Ecto neural progenitor cell (in vitro differentiated cells): ENCODE measurements at places on chromosomes 2 and 18.

GRCh38 chr2:129462967-129463366, 516.5 kb upstream of the RAB6C start:
- DNase-seq = no peak

DNA sequence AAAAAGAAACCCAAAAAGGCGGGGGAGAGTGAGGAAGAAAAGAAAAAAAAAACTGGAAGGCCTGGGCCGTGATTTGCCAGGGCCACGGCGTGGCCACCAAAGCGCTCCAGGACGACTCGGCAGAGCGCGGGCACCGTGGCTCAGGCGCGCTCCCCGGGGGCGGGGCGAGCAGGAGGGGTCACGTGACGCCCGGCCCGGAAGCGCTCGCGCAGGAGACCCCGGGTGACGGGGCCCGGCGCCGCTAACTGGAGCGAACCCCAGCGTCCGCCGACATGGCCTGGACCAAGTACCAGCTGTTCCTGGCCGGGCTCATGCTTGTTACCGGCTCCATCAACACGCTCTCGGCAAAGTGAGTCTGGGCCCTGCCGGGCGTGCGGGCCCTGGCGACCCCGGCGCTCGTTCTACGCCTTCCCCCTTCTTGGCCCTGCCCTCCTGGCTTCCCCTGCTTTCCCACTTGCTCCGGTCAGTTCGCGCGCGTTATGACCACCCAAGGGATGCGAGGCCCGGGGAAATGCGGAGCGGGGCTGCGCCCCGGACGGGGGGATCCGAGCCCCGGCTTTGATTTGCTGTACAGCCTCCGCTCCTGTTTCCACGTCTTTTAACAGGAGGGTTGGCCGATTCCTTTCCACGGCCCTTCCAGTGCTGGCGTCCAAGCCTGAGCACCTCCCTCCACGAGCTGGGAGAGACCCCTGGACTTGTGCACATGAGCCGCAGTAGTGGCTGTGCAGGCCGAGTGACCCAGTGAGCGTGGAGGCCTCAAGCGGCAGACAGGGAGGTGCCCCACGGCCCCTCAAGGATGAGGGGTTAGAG, at the start of gene SLC35F6:
TSS of gene SLC35F6 (plus strand) at position 207 of the 810 bp plus-strand sequence. CDS start at position 273, 66 bp downstream.
- DNase-seq = peak; percentile 85

DNA sequence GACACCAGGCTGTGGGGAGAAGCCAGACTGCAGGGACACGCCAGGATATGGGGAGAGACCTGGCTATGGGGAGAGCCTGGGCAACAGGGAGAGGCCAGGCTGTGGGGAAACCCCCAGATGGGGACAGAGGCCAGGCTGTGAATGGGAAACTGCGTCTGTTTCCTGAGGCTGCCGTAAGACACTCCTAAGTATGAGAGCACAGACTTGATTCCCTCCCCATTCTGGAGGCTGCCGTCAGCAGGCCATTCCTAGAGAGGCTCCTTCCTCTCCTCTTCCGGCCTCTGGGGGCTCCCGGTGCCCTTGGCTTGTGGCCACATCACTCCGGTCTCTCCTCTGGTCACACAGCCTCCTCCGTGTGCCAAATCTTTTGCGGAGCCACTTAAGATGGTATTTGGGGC, 32.3 kb downstream of the ADI1 start:
- DNase-seq = no peak

DNA sequence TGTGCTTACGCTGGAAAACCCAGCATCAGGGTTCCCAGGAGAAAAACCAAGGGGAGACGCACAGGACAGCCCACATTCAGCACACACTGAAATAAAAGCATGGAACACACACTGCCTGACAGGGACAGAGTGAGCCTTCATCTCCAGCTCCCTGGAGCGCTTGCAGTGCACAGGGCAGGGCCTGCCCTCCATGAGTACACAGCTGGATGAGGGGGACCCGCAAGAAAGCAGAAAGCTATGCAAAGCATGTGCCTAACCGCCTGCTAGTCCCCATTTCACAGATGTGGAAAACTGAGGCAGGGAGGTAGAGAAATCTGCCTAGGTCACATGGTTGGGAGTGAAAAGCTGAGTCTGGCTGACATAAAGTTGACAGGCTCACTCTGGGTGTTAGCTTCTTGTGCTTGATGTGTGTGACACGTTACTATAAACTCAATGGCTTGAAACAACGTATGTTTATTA, 187.1 kb downstream of the HDAC4 start:
- DNase-seq = no peak

- no peak for DNase-seq
These were observed 3.3 kb upstream of the MOCOS start for GRCh38 chr18:36183987-36184386.

DNA sequence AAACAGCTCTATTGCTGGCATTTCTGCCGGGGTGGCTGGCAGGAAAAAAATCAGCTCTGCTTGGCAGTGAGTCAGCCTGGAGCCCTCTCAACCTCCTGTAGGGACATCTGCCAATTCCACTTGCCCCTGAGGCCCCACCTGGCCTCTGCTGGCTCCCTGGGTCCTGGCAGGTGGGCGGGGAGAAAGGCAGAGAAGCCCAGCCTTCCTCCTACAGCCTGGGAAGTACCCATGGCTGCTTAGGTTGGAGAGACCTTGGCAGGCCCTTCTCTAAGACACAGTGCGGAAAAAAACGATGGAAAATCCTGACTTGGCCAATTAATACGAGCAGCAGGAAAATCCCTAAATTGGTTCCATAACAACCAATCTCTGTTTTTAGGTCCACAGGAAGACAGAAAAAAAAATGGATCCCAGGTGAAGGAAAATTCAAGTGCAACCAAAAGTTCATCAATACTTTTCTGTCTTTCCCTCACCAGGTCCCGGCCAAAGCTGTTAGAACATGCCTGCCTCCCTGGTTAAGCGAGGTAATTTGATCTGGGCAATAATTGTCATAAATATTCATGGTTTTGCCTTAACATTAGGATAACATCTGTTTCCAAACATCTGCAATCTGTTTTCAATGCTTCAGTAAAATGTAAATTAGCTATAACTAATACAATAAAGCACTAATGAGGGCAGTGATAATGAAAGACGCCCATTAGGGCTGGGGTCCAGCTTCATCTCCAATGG, 245.9 kb downstream of the TFCP2L1 start:
- DNase-seq = no peak

DNA sequence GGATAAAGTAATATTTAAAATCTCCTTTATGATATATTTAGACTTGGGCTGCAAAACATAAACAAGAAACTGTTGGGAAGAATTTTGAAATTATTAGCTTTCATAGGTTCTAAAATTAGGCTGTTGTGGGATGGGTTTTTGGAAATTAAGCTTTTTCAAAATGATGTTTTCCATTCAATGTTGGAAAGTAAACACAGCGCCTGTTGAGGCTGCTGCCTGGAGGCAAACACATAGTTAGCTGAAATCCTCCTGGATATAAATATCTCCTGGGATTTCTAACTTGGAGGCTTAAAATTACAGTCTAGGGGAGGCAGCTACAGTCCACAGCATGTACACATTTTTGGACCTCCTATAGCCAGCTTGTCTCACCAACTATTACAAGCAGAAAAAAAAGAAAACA, 197.3 kb downstream of the DCC start:
- no peak for DNase-seq
